Neural progenitor cell (in vitro differentiated cells): ENCODE measurements at places on chromosomes 1 and 21.

DNA sequence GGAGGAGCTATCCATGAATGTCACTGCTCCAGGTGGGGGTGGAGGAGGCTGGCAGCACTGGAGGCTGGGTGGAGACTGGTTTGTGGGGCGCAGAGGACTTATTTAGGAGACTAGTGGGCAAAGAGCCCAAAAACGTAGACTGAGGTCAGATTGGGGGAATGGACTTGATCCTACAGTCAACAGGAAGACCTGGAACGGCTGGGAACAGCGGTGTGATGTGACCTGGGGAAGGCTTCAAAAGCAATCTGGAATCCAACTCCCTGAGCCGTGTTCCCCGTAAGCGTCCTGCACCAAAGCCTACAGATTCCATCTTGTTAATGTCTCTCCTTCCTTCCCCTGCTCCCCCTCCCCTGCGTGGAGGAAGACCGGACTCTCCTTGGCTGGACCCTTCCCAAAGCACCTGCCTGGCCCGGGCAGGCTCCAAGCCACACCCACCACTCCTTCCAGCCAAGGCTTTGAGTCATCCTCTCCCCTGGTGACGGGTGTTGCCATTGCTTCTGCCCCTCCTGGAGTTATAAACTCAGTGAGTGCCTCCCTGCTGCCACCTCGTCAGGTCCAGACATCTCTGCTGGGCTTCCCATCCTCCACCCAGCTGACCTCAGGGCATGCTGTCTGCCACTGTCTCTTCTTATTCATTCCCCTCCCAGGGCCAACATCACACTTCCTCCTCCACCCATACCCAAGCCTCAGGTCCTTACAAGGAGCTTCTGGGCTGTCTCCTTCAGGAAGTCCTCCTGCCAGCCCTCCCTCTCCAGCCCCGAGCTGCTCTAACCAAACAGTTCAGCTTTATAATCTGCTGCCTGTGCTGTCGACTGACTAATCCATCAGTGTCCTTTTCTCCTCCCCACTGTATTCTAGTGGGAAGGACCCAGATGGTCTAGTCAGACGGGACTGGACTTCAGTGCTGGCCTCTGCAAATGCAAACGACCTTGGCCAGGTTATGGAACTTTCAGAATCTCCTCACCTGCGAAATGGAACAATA lies 1.6 kb upstream of the CLSTN1 start:
- peak; percentile 39 for DNase-seq

DNA sequence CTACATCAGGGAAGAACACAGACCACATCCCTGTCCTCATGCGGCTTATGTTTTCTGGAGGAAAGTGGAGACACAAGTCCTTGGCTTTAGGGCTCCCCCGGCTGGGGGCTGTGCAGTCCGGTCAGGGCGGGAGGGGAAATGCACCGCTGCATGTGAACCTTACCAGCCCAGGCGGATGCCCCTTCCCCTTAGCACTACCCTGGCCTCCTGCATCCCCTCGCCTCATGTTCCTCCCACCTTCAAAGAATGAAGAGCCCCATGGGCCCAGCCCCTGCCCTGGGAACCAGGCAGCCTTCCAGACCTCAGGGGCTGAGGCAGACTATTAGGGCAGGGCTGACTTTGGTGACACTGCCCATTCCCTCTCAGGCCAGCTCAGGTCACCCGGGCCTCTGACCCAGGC lies 45.5 kb downstream of the TNNT2 start:
- no peak for DNase-seq

DNA sequence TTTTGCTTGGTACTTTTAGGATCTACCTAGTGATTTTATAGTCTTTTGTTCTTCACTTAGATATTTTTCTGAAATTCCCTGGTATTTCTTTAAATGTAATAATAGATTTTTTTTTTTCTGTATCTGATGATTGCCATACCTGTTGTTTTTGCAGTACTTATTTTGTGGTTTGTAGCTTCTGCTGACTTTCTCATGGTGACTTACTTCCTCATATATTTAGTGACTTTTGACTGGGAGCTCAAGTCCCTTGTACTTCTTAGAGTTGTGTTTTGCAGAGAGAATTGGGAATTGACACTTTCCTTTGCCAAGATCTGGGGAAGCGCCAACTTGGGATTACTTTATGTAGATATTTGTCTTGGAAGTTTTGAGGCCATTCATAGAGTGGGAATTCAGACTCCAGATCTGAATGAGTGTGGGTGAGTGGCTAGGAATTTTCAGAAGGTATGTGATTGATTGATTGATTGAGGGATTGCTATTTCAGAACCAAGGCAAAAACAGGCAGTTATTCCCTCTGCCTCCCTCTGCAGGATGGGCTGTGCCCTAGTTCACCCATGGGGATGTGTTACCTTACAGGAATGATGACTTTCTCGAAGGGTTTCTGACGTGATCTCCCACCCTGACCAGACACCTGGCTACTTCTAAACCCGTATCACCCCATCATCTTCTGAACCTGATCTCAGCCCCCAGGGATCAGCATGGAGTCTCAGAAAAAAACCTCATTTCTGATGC lies 219.5 kb downstream of the URB2 start:
- DNase-seq = no peak

DNA sequence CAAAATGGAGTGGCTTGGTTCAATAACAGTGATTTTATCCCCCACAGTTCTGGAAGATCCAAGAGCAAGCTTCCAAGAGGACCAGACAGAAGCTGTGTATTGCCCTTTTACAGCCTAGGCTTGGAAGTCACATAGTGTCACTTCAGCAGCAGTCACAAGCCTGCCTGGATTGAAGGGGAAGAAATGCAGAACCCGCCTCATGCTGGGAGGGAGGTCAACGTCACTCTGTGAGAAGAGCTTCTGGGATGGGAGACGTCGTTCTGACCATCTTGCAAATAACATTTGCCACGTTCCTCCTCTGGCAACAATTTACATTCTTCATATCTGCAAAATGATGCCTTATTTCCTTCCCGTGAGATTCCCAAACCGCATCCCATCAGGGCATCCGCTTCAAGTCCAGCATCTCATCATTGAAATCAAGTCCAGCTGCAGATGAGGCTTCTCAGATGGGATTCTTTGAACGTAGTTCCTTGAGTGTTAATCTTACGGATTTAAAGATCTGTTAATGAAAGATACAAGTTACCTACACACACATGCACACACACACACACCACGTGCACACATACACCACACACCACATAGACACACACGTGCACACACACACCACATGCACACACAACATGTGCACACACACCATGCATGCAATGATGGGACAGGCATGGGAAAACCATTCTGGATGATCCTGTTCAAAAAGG lies 23.9 kb upstream of the KIF1B start:
- no peak for DNase-seq

DNA sequence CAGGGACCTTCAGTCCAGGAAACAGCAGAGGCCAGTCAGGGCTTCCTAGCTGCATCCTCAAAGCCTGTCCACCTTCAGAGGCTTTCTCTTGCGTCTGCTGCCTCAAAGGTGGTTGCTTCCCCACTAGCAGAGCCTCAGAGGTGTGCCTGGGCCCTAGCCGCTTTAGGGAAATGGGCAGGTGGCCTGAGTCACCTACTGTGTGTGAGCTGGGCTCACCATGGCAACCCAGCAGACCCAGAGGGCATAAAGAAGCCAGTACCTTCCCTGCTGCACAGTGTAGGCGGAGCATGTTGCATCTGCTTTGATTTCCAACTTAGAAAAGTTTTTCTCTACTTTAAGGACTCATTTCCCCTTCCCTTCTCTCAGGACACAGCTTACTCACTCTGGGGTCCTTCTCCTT lies 12.5 kb downstream of the SLC9A1 start:
- no peak for DNase-seq

GRCh38 chr1:160460683-160461287 lies 60.4 kb downstream of the VANGL2 start:
- no peak for DNase-seq

- peak; percentile 54 for DNase-seq
Observed at GRCh38 chr1:61268546-61269240, 186.3 kb downstream of the NFIA start.

- DNase-seq = no peak
Observed at GRCh38 chr1:154837034-154837671, 32.9 kb downstream of the KCNN3 start.
